Stimulated activated CD4-positive, alpha-beta T cell treated with anti-CD3 and anti-CD28 coated beads, Interleukin-4, amount 100 ng/mL, for 1 hour (primary cell): ENCODE measurements at places on chromosomes 2 and 18.

DNA sequence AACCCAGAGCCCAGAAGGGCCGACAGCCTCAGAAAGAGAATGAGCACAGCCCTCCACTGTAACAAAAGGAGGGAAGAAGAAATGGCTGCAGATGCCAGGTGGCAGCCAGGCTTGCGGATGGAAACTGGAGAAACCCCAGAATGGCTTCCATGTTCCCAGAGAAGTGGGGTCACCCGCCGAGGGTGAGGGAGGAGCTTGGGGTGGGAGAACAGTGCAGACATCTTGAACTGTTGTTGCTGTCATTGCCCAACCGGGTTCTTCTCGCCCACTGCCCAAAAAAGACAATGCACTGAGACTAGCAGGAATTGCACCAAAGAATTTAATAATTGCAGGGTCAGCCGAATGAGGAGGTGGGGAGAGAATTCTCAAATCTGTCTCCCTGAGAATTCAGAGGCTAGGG, 223.2 kb upstream of the RAB6C start:
- no peak for DNase-seq

GRCh38 chr2:191790737-191791136, 56.2 kb downstream of the CAVIN2 start:
- DNase-seq, result no peak

DNA sequence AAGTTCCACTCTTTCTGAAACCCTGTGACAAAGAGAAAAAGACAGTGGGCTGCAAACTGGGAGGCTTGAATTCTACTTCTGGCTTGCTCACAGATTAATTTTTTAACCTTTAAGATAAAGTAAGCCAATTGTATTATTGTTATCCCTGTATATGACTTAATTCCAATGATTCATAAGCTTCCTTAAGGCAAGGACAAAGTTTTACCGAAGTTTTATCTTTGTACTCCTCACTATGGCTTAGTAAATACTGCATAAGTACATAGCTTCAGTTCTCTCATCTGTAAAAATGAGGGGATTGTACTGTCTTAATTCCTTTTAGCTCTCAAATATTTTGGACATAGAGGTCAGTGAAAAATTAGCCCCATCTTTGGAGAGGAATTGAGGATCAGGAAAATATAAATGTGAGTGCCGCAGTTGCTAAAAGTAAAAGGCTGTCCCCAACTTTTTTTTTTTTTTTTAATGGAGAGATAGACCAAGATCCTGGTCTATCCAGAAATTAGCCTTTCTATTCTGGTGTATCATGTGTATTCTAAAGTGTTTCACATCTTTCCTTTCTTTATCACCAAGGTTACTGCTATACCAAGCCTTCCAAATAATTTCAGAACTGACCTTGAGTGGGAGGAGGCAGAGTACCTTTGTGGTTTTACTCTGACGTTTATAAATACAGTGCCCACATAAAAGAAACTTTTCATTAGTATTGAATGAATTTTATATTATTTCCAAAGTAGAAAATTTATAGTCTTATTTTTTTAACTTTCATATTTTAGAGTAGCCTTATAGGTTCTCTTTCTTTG, 13.3 kb downstream of the RELCH start:
- DNase-seq, result no peak

GRCh38 chr2:141554810-141555209, 576.0 kb downstream of the LRP1B start:
- no peak for DNase-seq

DNA sequence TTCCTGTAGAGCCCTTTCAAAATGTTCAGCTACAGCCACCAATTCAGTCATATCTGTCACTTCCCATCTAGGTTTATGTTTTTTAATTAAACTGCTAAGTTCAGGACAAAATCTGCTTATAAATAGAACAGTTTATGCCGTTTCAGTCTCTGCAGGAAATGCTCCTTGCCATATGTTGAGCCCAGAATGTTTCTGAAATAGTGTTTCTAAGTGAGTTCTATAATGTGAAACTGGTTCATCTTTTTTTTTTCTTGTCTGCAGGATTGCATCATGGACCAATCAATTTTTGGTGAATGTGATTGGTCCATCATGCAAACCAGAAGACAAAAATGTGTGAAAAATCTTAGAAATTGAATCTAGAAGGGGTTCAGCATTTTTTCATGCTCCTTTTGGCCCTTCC, 30.2 kb upstream of the RHOB start:
- DNase-seq, result no peak

DNA sequence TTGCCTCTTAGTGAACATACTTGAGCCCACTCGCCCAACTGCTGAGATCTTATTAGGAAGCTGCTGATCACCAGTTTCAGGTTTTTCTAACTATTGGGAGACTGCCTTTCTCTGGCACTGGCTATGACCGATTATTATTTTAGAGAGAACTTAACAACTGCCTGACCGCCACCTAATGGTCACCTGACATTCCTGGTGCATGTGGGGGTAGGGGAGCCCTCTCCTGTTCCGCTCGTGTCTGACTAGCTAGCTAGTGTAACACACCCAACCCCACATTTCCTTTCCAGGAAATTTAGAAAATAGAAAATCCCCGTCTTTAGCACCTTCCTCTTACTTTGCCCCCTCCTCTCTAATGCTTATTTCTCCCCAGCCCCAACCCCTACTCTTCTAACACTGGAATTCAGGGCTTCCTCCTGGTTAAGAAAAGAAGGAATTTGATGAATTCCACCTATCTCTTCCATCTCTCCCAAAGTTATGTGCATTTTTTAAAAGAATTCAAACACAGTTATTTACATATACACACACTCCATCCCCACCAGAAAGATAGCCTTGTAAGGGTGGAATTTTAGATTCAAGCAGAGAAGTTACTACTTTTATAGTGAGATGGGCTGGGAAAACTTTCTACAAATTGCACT, 19.4 kb upstream of the DNER start:
- no peak for DNase-seq

GRCh38 chr2:4947911-4948310, 744.3 kb upstream of the SOX11 start:
- DNase-seq, result no peak

GRCh38 chr18:37985126-37985525, 419.5 kb upstream of the CELF4 start:
- no peak for DNase-seq

- no peak for DNase-seq
These were observed 26.6 kb downstream of the SESTD1 start for GRCh38 chr2:179238027-179238426.

GRCh38 chr18:5097116-5097703, 99.8 kb downstream of the AKAIN1 start:
- no peak for DNase-seq

- DNase-seq, result no peak
These were observed 57.6 kb downstream of the SCN1A start for GRCh38 chr2:166070231-166070630.

DNA sequence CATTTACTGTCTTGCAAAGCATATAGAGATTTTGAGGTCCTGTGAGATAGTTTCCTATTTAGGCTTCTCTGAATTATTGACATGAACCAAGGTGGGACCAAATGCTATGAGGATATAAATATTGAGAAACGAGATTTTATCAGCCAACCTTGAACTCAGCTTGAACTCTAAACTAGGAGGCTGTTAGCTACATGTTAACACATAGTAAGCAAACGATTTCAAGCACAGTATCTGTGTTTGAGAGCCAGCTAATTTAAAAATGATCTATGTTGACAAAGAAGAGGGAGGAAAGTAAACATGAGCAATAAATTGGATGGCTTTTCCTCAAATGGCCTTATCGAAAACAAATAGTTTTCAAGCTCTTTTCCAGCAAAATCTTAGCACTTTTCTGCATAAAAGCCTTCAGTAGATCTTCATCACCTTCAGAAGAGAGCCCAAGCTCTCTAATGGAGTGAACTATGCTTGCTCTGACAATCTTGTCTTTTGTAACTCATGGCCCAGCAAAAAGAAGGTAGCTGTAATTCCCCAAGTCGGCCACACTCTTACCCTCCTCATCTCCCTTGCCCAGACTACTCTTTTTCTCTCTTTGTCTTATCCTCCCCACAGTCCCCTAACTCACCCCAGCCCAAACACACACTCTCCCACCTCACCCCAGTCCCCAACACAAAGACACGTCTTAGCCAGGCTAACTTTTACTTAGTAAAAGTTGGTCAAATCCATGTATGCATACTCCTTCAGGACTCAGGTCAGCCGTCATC, 14.7 kb downstream of the CD28 start:
- no peak for DNase-seq

DNA sequence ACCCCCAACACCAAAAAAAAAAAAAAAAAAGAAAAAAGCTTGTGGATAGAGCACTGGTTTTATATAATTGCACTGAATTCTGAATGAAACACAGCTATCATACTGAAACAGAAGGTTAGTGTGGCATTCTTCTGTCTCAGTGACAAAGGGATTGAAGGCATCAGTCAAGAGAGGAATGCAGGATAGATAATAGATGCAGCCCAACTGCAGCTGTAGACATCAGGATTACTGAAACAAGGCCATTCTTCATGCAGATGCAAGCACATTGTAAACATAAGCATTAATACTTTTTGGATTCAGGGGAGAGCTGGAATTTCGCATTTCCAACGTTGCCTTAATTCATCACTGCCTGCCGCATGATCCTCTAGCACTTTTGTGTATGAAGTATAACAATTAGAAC, 897.4 kb upstream of the KLHL29 start:
- DNase-seq, result no peak

- no peak for DNase-seq
These were observed 73.8 kb upstream of the THUMPD2 start for GRCh38 chr2:39852831-39853230.
